ENCODE measurements at places on chromosomes 12 and 14.

- DNase-seq, result no peak
Observed at GRCh38 chr14:81669308-81669707, 135.7 kb upstream of the SEL1L start.

DNA sequence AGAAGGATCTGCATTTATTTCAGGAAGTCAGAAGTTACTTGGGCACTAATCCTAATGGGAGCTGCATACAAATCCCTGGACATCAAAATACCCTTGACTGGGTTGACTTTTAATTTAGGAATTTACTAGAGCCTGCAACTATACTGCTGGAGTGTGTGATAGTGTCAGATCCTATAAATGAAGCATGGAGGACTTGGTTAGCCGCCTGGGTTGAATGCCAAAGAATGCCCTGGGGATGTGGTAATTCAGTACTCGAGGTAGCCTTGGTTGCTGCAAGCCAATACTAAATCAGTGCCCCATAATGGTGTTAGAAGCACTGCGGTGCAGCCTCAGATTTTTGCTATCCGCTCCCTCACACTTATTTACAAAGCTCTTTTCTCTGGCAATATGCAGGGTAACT is 184.9 kb downstream of the CAPZA3 start:
- DNase-seq, result no peak

DNA sequence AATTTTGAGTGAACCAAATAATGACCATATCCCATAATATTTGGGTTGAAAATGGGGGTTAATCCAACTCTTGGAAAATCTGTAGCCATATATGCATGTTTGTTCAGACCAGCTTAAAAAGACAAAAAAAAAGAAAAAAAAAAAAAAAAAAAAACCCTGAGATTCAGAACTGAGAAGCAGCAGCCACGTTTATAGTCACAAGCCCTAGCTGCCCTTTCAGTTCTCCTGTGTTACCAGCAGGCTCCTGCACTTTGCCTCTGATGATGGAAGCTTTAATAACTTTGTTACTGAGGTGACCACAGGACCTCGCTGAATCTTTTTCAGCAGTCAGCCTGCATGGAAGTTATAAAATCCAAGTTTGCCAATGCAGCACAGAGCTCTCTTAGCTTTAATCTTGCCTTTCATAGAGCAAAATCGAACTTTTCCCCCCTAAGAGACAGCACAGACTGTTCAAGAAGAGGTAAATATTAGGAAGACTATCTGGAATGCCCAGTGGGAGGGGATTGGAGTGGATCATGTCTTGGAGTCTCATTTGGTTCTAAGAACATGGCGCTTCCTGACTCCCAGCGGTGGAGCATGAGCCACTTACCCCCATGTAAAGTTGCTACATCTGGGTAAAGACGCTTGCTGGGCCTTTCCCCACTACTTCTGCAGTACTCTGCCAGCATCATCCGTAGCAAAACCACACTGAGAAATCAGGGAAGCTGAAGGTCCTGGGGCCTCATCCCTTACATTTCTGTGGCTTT is 20.6 kb downstream of the GNG2 start:
- no peak for DNase-seq

- no peak for DNase-seq
Observed at GRCh38 chr12:51181558-51181957, 8.6 kb upstream of the TFCP2 start.

Data from NT2/D1 (cell line).